Activated CD4-positive, alpha-beta T cell treated with anti-CD3 and anti-CD28 coated beads for 24 hours (primary cell): ENCODE measurements at places on chromosomes 16 and 17.

GRCh38 chr17:7720125-7720524 lies 2.6 kb downstream of the DNAH2 start:
- no peak for DNase-seq

DNA sequence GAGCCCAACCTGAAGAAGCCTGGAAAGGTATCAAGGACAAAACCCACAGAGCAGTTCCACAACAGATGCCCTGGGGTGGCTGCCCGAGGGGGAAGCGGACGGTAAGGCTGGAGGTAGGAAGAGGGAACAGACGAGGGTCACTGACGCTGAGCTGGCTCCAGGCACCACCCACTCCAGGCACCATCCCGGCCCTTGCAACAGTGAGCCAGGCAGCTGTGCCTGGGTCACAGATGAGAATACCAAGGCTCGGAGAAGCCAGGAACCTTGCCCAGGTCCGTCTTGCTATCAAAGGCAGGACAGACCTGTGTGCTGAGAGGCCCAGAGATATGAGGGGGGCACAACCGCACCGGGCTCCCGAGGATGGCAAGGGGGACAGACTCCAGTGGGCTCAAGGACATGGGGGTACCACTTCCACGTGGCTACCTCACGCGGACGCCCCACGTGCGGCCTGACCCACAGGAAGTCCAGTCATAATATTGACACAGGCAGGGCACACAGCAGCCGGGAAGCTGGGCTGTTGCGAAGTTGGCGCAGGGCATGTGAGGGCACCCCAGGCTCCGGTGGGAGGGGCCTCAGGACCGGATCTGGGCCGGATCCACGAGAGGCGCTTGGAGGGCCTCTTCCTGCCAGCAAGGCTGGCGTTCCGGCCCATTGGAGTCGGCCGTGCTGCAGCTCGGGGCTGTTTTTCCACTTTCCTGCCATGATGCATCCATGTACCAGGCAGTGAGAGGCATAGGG lies 29.9 kb downstream of the PEMT start:
- no peak for DNase-seq

DNA sequence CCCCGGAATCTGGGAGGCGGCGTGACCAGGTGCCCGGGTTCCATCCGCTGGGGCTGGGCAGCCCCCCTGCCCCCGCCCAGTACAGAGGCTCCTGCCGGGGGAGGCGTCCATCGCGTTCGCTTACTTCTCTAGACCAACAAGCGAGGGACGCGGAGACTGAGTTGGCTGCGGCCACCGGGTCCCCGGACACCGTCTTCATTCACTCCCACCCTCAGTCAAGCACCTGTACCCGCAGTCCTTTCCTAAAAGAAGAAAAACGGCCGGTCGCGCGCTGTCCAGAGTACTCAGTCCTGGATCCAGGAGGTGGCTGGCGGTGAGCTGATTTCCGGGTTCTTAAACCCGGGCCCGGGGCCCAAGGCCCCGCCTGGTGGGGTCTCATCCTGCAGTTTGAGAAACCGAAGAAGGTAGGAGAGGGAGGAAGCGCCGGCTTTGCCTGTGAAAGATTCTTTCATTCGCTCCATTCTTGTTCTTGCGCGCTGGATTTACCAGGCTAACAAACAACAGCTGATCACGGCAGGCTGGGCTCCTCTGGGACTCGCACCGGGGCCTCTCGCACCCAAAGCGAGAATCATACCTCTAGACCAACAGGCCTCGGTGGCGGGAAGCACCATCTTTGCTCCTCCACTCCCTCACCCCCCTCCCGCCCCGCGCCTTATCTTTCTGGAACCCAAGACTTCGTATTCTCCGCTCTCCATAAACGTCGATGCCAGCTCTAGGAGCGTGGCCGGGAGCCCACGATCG lies 17.4 kb upstream of the OR1F1 start:
- DNase-seq, result no peak

- DNase-seq, result peak; percentile 49
These were observed 558 bp downstream of the SOX15 start for GRCh38 chr17:7589204-7589868.

DNA sequence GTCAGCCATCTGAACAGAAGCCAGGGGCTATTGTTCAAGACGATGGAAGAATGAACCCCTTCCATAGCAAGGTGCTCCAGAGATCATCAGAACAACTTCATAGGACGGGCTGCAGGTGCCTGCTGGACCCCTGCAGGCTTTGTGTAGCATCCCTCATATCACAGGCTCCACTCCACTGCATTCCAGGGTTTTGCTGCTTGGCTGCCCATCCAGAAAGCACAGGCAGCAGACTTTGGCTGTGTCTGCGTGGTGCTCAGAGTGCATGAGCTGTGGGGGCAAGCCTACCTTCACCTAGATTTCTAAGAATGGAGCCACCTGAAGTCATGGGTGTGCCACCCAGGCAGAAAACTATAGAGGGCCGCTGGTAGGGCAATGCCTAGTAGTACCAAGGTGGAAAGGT lies 93.9 kb upstream of the NLRP1 start:
- no peak for DNase-seq

DNA sequence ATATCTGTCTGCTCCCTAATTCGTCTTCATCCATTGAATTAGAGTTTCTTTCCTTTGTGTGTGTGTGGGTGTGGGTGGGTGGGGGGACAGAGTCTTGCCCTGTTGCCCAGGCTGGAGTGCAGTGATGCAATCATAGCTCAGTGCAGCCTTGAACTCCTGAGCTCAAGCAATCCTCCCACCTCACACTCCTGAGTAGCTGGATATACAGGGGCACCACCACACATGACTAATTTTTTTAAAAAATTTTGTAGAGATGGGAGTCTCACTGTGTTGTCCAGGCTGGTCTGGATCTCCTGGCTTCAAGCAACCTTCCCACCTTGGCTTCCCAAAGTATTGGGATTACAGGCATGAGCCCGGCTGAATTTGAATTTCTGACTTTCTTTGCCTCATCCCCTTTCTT lies 34.5 kb upstream of the MED13 start:
- no peak for DNase-seq

DNA sequence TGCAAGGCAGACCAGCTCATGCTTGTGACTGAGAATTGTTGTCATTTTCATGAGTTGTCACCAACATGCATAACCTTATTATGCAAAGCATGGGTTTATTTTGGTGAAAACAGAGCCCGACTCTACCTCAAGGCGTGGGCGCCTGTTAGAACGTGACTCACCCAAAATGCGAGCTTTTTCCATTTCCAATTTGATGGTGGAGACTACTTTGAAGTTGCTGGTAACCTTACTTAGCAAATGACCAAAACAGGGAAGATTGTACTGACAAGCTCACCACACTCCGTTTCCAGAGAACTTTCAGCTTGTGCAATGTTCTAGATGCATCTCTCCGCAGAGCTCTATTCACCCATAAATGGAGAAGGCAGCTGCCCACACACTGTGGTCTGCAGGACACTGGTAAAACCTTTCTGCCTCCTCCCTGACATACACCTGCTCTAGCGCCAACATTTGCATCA lies 284.5 kb downstream of the MAF start:
- DNase-seq, result peak; percentile 59

DNA sequence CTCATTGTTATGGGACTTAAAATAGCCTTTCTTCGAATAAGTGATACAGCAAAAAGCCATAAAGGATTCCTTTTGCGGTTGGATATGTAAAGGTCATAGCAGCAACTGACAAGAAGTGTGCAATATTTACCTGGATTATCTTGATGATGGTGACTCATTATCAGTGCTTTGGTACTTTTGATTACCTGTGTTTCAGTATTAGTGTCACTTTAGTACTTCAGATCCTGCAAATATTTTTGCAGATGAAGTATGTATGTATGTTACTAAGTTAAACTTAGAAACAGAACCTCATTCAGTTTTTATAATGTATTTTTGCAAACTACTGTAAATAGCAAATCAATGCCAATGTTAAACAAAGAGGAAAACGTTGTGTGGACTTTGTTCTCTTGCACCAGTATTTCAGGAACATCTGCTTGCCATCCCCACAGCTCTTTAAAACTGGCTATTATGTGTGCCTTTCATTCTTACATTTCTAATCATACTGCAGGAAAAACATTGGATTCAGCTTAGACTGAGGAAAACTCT lies 10.5 kb downstream of the CNEP1R1 start:
- no peak for DNase-seq

DNA sequence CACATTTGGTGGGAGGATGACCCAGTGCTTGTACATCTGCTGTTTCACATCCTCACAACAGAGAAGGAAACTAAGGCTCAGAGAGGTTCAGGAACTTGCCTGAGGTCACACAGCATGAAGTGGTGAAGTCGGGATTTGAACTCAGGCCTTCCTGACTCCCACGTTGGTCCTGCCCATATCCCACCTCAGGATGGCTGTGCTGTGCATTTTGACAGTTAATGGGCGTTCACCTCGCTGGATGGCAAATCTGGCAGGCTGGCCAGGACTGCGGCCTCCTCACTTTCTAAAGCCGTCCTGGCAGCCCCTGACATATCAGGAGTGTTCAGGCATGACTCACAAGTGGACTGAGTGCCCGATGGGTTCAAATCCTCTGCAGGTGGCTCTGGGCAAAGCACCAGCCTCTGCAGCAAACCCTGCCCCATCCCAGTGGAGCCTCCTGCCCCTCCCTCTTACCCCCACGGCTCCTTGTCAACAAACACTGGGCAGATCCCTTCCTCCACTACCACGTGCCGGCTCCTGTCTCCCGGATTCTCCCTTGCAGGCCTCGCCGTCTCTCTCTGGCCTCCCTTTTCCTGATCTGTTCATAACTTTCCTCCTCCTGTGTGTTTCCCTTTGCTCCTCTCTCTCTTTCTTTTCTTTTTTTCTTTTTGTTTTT lies 29.2 kb downstream of the SOCS3 start:
- DNase-seq, result no peak

GRCh38 chr17:33667671-33668070 lies 374.6 kb upstream of the ASIC2 start:
- DNase-seq, result no peak

DNA sequence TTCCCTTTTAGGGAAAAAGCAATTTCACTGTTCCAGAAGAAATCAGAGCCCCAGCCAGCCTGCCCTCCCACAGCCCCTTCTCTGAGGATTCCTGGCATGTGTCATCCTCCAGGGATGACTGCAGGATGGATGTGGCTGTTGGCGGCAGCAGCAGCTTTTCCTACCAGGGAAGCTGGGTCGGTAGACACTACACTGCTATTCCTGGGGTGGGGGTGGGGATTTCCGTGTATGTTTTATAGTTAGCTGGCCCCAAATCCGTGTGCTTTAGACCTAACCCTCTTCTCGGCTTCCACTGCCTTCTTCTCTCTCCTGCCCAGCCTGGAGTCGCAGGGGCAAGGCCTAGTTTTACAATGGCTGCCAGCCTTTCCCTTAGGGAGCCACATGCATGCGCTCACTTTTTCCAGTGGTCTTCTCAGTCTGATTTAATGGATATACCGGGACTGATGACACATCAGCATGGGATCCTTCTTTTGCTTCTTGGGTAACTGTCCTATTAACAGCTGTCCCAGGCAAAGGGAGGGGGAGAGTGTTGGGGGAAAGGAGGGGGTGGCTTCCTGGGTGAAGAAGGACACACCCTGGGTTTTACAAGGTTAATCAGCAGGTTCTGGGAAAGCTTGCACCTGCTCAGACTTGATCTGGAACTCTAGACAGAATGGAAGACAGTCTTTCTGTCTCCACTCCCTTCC lies 2.7 kb upstream of the NFE2L1 start:
- DNase-seq, result no peak

DNA sequence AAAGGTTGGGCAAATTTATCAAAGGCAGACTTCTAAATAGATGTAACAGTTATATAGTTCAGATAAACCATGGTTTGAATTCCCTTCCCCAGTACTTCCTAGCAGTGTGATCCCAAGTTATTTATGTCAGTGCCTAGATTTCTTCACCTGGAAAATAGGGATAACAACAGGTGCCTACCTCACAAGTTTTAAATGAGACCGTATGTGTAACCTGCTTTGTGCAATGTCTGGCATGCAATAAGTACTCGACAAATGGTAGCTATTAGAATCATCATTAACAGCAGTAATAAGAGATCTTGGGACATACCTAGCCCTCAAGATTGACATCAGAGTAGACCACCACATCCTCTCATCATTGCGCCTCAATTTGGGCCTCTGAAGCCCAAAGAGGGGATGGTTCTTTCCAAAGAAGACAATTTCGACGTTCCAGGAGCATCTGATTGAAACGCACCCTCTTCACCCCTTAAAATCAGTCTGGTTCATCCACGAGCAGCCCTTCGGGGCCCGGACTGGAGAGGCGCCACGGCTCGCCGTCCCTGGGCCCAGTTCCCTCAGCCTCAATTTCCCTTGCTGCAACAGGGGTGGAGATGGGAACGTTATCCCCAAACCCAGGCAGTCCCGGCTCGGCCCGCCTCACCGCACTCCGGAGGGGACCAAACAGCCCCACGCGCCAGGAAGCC lies 541 bp downstream of the ACACA start:
- DNase-seq, result no peak

- DNase-seq, result no peak
These were observed 59.0 kb downstream of the MSI2 start for GRCh38 chr17:57315061-57316015.

GRCh38 chr16:8087146-8087545 lies 503.2 kb downstream of the TMEM114 start:
- DNase-seq, result no peak

- DNase-seq, result no peak
These were observed 34.6 kb downstream of the CYTH1 start for GRCh38 chr17:78747488-78747887.

GRCh38 chr17:77889135-77889505 lies 69.4 kb upstream of the TNRC6C start:
- DNase-seq, result no peak

DNA sequence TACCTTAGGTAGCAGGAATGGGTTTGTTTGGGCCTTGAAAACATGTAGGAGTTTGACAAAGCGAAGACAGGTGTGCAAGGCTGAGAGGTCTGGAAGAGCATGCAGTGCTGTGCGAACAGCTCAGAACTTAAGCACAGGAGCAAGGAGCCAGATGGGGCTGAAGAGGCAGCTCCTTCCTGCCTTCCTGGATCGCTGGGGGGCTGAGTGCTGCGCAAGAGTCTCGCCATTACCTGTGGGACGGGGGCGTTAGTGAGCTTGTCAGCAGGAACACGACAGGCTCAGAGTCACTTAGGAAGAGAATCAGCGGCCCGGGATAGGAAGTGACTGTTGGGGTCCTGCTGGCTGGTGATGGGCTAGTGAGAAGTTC lies 464 bp upstream of the MRM1 start:
- DNase-seq, result no peak

- no peak for DNase-seq
These were observed 30.7 kb upstream of the SOX9 start for GRCh38 chr17:72090108-72090507.

DNA sequence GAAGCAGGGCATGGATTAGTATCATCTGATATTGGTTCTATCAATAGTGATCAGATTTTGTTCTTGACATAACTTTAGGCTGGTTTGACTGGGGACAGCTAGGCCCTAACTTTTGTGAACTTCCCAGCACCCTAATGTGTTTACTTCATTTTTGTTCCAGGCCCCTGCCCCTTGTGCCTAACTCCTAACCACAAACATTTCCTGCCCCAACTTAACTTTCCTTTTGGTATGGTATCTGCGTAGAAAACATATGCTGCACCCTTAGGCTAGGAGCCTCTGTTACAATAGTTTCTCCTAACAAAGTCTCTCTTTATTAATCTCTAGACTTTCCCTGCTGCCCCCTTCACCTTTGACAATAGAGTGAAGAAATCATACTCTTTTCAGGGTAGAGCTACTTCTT lies 2.5 kb downstream of the ADPRM start:
- no peak for DNase-seq
